ENCODE measurements at places on chromosomes 3 and 15.

DNA sequence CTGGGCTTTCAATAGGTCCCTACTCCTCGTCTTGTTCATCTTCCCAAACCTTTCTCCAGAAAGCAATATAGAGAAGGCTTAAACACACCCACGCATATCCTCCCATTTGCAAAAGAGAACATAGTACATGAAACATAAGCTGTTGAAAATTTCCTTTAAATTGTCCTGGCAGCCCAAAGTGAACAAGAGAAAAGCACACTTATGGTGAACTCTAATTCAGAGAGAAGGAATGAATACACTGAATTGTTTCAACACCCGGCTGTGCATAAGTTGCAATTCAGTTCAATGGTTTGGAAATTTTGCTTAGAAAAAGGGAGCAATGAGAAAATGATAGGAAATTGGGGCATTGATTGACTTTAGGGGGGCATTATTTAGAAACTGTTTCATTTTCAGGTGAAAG lies 202.6 kb downstream of the TIGIT start:
- no peak for DNase-seq

DNA sequence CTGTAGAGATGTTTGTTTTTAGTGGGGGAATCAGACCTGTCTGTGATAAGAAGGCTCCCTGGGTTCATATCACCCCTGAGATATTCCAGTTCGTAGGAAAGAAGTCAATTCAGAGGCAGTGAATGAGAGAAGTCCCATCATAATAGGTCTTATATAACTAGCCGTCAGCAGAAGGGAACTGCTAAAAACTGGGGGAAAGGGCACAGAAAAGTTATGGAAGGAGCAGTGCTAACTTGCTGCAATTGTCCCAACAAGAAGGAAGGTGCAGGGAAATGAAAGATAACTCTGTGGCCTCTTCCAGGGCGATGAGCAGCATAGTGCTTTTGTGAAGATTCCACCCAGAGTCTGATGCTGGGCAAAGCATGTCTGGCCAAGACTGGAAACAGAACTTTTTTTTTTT lies 9.0 kb upstream of the CA12 start:
- no peak for DNase-seq

- peak; percentile 42 for DNase-seq
Measured at GRCh38 chr15:73982222-73982962, 9.7 kb downstream of the STOML1 start.

GRCh38 chr3:38493031-38493430 lies 3.1 kb upstream of the EXOG start:
- no peak for DNase-seq

DNA sequence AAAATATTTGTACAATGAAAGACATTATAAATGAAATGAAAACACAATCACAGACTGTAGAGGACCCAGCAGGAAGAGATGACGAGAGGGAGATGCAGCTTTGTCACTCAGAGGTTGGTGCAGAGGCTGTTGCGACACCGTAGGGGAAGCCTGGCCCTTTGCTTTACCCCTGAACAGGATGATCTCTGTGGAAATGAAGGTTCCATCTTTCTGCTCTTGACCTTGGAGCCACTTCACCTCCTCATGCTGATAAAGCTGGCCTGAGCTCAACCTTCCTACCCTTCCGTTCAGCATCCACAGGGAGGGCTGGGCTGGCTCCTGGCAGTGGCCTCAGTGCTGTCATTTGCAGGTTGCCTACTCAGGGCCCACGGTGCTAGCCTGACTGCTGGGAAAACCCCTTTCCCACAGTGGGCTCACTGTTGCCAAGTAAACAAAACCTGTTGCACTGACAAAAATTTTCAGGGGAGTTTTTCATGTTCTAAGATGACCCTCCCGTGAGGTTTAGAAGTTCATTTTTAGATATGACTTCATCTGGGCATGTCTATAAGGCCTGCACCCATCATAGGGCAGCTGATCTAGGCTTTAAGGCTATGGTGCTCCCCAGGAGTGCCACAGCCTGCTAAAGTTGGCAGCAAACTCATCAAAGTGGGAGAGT lies 3.0 kb upstream of the CD80 start:
- no peak for DNase-seq

DNA sequence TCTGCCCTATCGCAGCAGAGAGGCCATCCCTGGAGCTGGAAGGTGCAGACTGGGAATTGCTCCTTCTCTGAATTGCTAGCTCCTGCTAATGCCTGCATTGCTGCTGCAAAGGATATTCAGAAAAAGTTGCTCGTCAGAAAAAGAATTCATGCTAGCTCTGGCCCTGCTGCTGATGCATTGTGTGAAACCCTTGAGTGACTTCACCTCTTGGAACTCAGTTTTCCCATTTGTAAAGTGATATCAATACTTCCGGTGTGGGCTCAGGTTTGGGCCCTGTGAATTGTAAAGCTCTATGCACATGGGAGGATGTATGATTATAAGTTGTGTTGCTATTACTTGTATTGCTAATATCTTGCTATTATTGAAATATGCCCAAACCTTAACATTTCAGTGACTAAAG lies 11.4 kb downstream of the SQOR start:
- no peak for DNase-seq

DNA sequence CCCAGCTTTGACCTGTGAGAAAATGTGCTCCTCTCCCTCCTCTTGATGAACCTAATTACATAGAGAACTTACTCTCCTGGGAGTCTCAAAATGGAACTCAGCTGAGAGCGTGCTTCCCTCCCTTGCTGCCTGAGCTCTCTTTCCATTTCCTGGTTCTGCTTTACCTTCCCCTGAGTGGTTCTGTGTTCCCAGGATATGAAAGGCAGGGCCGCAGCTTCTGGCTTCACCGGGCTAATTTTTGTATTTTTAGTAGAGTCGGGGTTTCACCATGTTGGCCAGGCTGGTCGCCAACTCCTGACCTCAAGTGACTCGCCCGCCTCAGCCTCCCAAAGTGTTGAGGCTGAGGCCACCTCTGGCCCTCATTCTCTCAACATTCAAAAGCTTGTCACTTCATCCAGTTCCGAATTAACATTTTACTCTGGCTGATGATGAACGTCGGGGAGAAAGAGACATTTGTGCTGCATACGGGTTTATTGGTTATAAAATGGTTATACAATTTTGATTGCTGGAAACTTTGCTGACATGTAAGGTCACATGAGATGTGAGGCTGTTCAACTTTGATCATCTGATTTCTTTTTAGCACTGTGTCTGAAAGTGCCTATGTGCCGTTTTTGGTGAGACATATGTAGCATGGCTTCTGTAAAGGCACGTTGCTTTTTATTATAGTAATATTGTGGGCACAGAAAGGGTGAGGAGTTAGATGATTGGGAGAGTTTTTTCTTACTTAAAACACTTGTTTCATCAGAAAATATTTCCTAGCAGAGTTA lies 6.6 kb downstream of the PLS1 start:
- no peak for DNase-seq

DNA sequence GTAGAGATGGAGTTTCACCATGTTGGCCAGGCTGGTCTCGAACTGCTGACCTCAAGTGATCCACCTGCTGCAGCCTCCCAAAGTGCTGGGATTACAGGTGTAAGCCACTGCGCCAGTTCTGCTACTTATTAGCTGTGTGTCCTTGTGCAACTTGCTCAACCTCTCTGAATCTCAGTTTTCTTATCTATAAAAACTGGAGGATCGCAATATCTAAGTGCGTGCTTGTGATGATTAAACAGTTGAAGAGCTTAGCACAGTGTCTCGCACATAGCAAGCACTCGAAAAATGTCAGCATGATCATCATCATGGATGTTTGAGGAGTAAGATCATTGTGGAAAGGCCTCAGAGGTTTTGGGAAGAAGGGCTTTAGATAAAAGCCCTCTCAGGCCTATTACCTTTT lies 10.8 kb downstream of the CLCN2 start:
- no peak for DNase-seq

- no peak for DNase-seq
Measured at GRCh38 chr3:107824822-107825371, 265.9 kb downstream of the CD47 start.

DNA sequence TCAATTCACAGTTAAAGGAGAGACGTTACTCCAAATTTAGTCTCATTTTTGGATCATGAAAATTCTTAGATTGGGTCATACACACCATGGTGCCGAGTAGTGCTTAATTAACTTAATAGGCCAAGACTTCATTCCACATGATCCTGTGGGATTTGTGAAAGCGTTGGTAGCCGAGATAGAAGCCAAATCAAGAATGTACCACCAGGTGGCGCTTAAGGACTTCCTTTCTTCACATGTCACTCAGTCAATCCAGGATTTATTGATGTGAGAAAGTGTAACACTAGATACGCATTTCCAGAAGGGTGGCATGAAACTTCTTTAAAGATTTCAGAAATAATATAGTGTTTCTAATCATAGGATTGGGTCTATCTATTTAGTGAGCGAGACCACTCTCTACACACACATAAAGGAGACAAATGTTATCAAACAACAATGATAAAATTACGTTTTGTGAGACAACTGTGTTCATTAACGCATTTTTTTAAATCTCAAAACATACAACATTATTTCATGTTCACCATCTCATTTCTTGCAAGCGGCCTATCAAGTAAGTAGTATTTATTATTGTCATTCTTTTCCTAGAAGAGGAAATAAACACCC lies 436.1 kb downstream of the CHL1 start:
- peak; percentile 12 for DNase-seq

DNA sequence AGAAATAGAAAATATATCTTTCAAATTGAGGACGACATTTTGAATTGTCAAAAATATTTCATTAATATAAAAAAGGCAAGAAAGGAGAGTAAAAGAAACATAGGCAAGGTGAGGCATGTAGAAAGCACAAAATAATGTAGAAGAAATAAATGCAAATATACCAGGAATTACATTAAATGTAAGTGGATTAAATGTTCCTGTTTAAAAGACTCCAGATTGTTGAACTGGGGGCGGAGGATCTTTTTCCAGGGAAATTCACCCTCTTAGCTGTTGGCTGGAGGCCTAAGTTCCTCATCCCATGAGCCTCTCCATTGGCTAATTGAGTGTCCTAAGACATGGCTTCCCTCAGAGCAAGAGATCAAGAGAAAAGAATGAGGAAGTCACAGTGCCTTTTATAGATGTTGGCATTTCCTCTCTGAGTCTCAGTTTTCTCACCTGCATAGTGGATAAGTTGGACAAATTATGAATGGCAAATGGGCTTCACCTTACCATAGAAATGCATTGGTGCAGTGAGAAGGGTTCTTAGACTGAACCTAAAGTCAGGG lies 147.4 kb upstream of the SMAD3 start:
- DNase-seq = no peak

DNA sequence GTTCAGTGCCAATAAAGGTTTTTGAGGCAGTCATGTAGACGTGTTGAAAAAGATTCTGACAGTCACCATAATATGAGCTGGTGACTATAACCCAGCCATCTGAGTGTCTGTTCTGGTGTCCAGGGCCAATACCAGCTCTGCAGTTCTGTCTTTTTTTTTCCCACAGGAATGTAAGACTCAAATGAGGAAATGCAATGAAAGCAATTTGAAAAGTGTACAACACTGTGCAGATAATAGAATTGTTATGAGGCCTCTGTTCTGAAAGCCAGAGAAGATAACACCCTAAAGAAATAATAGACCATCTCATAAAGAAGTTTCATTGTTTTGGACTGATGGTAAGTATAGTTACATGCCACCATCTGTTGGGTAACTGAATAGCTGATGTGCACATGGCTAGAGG lies 57.1 kb downstream of the CLDN1 start:
- DNase-seq = no peak

DNA sequence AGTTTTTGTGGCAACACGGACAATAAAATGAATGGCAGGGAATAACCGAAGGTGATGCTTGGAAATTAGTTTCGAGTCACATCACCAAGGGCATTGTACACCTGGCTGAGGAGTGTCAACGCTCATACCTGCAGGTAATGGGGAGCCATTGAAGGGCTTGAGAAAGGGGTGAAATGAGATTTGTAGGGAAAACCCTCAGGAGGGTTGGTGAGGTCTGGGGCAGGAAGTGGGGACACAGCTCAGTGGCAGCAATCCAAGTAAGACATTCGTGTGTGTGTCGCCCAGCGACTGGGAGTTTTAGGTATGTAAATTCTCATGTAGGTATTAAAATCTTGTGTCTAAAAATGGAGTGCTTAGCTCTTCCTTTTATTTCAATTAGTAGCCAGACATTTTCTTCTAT lies 14.3 kb downstream of the PARP14 start:
- DNase-seq = no peak

GRCh38 chr15:58889363-58889762 lies 44.1 kb downstream of the SLTM start:
- DNase-seq = no peak

- no peak for DNase-seq
Measured at GRCh38 chr15:33211176-33211808, 16.8 kb upstream of the FMN1 start.

GRCh38 chr3:155792532-155792931 lies 13.5 kb downstream of the C3orf33 start:
- no peak for DNase-seq

GRCh38 chr3:150610785-150611184 lies 7.7 kb downstream of the SELENOT start:
- DNase-seq = no peak

- no peak for DNase-seq
Measured at GRCh38 chr3:177753451-177754155, 556.3 kb upstream of the TBL1XR1 start.

DNA sequence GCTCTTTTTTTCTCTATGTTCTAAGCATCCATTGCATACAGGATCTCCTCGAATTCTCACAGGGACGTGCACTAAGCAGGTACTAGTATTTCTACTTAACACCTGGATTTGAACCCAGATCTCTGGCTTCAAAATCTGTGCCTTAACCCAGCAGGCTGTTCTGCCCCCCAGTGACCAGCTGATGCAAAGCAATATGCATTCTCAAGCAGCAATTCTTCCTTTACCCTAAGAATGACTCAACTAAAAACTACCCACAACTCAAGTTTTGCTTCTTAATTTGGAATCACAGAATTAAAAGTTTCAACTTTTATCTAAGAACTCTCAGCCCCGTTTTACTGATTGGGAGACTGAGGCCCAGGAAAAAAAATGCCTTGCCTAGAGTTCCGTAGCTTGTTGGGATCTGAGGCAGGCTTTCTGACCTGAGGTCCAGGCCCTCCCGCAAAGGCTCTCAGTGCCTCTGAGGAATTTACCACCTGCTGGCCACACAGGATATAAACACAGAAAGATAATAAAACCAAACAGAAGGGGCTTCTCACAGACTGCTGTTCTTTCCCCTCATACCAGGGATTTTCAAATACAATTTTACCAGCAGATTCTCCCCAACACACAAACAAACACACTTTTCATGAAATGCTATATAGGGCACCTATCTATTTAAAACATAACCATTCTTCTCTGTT lies 115.4 kb upstream of the RAD18 start:
- no peak for DNase-seq
